ENCODE measurements at places on chromosomes 6 and 20. TPM values are rescaled to one million over a fixed set of nuclear protein-coding genes. Genes with fewer than 3 reads are reported as not detected.

The TRDN gene
- polyA plus RNA-seq = not detected

The GLP1R gene
- polyA plus RNA-seq = not detected

The FAM184A gene
- polyA plus RNA-seq = 0.49 TPM

The LY6G6F gene
- not detected for polyA plus RNA-seq

The TFAP2D gene
- not detected for polyA plus RNA-seq

The RAB22A gene
- polyA plus RNA-seq = 10.7 TPM

The MAS1 gene
- polyA plus RNA-seq = not detected

The ENPP4 gene
- 0.05 TPM for polyA plus RNA-seq

The MROH8 gene
- 3.5 TPM for polyA plus RNA-seq

The HRH3 gene
- polyA plus RNA-seq = 0.02 TPM

The TGM3 gene
- not detected for polyA plus RNA-seq

The CYB5R4 gene
- polyA plus RNA-seq = 4.4 TPM

- DNase-seq = no peak
These were observed 28.0 kb downstream of the TMC2 start for GRCh38 chr20:2564406-2564805.

DNA sequence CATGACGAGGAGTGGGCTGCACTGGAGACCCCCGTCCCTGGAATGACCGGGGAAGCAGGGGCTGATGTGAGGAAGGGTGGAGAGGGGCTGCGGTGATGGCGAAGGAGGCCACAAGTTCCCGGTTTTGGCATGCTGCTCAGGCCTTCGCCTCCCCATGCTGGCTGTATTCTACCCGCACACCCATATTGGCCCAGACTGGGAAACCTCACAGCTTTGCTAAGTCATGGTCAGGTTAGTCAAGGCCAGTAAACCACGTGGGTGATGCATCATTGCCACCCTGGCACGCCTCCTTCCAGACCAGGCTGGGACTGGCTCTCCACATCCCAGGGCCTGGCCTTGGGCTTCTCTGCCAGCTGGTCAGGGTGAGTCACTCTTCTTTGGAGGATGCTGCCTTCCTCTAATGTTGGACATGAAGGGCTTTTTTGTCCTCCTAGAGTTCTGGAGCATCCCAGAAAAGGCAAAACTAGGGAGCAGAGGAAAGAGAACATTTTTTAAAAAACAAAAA, 53.8 kb downstream of the PCNA start:
- no peak for DNase-seq

DNA sequence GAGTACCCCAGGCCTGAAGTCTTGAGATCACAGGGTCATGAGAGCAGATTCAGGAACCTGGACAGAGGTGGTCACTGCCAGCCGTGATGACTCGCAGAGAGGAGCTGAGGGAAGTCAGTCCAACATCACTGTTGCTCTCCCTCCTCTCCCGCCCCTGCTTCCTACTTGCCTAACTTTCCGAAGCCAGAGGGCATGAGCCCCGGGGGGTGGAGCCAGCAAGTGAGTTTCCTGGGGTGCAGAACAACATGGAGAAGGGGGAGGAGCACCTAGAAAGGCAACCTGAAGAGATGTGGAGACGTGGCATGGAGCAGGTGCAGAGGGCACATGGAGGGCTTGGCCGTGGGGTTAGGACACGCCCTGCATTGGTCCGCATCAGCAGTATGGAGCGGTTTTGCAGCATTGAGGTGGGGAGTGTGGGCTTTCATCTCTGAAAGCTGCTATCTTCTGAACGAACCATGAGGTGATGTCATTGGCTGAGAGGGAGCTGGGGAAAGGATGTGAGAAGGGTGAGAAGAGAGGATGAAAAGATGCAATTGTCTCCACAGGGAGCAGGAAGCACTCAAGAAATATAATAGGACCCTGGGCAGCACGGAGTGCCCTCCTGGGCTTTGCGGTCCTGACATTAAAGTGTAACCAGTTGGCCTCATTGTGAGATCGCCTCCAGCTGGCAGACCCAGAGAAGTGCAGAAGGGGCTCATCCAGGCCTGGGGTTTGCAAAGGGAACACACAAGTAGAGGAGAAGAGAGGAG, 25.0 kb downstream of the GDAP1L1 start:
- DNase-seq = peak; percentile 44

DNA sequence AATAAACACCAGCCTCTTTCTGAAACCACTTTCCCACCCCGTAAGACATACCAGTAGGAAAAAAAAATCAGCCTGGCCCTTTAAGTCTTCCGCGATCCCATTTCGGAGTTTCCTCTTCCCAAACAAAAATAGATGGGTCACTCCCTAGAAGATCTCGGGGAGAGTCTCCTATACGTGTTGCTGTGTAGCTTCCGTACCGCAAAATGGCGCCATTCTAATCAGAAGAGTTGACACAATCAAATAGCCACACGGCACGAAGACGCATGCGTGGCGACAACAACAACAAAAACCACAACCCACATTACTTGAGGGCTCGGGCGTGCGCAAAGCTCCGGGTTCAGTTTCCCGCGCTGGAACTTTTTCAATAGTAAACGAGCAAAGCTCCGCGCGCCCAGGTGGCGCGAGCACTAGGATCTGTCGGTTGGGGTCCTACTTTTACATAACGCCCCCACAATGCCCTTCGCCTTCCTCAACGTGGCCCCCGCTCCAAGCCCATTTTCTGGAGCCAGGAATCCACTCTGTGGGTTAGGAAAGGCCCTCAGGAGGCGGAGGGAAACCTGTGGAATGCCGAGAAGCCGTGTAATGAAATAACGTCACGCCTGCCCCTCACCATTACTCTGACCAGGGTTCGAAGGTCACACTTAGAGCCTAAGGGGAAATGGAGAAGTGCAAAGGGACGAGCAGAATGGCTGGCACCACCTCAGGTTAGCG, at the start of gene GPANK1:
TSS of gene GPANK1 (minus strand) at position 208 of the 711 bp plus-strand sequence. CDS start 519 bp downstream, outside the sequence.
- peak; percentile 74 for DNase-seq

DNA sequence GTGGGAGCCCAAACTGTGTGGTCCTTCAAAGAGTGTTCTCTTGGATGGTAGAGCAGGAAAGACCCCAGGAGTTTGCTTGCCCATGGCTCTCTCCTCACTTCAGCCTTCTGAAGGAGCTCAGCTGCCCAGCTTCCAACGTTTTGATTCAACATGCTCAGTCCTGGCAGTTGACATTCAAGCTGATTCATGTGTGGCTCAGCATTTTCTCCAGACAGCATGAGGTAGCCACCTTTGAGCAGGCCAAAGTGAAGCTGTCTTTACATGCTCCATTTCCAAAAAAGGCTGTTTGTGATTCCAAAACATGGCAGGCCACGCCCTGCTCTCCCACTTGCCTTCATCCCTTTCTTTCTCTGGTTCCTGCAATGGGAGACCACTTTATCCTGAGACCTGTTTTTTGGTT, 280.2 kb downstream of the TBC1D7 start:
- DNase-seq = no peak

DNA sequence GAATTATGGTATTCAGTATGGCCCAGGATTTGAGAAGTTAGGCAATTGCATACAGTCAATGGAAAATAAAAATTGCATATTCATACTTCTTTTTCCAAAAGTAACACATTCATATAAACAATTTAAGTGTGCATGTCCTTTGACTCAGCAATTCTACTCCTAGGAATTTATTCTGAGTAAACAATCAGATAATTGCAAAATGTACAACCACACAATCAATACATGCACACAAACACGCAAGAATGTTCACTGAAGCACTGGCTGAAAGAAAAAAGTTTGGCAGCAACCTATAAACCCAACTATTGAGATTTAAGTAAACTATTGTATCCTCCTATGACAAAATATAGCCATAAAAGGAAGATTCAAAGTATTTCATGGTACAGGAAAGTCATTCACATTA, 1.6 kb downstream of the CYP39A1 start:
- DNase-seq = no peak

GRCh38 chr20:3109350-3110302, 25.1 kb upstream of the AVP start:
- no peak for DNase-seq

GRCh38 chr20:32285621-32286371, 8.3 kb downstream of the KIF3B start:
- DNase-seq = no peak

DNA sequence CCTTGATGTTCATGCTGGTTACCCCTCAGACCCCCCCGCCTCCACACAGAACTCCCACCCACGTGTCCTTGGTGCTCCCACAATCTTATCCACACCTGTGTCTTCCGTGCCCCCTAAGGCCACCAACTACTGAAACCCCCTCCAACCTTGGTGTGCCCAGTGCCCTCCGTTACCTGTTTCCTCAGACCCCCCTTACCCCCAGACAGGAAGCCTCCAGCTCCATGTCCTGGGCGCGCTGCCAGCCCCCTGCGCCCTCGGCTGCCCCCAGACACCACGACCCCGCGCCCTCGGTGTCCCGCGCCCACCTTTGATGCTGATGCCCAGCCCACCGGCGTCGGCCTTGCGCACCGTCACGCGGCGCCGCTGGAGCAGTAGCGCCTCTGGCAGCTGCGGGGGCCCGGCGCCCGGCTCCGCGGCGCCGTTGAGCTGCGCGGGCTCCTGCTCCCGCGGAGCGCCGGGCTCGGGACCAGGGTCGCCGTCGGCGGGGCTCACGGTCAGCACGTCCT, 504 bp downstream of the SNTA1 start:
- DNase-seq = no peak

DNA sequence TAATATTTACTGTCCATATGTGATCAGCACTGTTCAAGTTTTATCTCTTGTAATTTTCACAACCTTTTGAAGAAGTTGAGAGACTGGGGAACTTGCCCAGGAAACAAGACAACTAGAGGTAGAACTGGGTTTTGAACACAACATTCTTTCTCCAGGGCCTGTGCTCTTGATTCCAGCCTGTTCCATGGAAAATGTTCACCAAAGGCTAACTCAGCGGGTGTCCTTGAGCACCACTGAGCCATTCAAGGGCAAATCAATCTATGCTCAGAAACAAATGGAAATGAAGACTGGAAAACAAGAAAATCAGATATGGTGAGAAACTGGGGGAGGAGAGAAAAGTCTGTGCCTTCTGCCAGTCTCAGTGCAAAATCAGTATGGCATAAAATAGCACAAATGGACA, 682.2 kb upstream of the AGPAT4 start:
- DNase-seq = no peak

DNA sequence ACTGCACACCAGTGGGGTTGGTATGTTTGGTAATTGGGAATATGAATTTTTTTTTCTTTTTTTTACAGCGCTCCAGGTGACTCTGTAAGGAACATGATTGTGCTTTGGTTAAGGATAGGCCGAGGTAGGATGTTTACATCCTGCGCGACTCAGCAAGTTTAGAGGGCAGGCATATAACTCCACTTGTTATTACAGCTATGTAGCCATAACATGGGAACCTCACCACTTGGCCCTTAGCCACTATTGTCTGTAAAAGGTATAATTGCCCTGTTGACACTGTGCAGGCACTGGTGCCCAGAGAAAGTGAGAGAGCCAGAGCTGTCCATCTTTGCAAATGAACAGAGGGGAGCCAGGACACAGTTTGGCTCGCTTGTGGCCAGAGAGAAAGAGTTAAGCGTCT, 172.9 kb downstream of the MCHR2 start:
- no peak for DNase-seq

DNA sequence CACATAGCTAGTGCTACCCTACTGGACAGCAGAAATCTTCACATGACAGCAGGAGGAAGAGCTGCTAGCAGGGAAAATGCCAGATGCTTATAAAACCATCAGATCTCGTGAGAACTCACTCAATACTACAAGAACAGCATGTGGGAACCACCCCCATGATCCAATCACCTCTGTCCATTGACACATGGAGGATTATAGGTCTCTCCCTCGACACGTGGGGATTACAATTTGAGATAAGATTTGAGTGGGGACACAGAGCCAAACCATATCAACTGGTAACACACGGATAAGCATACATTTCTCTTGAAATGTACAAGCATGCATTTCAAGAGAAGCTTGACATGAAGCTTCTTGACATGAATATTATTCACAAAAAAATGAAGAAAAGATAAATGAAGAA, 64.1 kb downstream of the MMS22L start:
- DNase-seq = no peak

- no peak for DNase-seq
These were observed 1.4 kb downstream of the NCOA7 start for GRCh38 chr6:125792172-125792571.

- DNase-seq = no peak
These were observed 143.9 kb upstream of the ZNF217 start for GRCh38 chr20:53737396-53738038.

DNA sequence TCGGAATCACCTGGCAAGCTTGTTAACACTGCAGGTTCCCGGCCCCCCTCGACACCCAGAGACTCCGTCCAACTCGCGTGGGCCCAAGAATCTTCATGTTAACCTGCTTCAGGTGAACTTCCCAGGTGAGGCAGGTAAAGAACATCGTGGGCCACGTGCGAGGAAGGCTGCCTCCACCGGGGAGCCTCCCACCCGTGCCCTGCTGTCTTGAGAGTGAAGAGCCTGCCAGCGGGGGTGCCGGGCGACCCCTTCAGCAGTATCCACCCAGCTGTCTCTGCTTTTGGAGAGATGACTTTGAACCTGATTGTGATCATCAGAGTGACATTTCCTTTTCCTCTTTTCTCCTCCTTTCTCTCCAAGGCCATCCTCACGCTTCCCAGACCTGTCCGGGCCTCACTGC, 22.9 kb upstream of the RTF2 start:
- no peak for DNase-seq

GRCh38 chr6:5670811-5671561, 335.7 kb downstream of the NRN1 start:
- DNase-seq = no peak

DNA sequence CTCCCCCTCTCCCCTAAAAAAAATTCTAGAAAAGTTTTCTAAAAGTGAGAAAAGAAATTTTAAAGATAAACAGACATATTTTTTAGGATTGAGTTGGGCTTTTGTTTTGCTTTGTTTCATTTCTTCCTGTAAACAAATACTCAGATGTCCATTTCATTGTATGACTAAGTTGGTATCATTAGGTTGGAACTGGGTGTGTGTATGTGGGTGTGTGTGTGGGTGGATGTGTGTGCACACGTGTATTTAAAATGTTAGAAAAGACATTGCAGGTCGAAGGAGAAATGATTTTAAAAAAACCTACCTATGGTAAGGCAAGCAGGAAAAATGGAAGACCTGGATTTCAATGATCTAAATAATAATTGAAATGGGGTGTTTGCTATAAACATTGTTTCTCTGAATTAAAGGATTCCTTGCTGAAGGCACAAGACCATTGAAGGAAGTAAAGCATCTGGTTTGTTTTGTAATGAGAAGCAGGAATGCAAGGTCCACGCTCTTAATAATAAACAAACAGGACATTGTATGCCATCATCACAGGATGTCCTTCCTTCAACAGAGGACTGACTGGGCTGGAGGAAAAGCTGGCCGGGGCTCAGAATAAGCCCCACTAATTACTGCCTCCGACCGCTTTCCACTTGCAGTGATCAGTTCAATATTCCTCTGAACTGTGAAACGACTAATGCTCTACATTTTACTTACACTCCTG, 996 bp upstream of the PRDM1 start:
- no peak for DNase-seq

DNA sequence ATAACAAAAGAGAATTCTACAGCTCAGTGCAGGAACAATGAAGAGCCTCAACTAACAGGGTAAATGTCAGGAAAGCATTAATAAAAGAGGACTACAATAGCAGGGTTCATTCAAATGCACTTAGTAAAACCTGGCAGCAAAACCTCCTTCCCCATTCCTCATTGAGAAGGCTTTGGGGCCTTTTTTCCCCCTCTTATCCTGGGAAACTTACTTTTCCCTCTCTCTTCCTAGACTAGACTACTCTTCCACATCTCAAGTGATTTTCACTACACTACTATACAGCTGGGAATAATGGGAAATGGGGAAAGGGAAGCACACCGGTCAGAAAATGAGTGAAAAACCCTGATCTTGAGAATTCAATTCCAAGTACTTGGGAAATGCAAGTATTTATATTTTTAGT, 10.1 kb downstream of the ROMO1 start:
- DNase-seq = no peak

All from SK-N-SH (cell line).